ENCODE measurements at places on chromosomes 12 and 14.
A peak's percentile ranks its signal among the peaks of the same experiment; 100 is the strongest.

- DNase-seq = no peak
Measured at GRCh38 chr12:44847403-44847802, 28.7 kb downstream of the NELL2 start.

DNA sequence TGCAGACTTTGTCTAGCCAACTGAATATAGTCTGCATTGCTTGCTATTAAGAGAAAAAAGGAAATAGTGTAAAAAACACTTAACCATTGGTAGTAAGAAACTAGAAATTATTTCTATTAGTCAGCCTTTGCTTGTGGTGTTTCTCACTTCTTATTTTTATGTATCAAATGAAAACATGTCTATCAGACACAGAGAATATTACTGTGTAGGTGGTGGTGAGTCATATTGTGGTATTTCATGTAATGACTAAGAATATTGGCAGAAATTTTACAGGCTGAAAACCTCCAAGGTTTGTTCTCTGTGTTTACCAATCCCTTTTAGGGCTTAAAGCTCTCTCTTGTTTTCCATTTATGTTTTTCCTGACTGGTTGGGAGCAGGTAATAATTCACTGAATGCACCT is 87.2 kb downstream of the DAAM1 start:
- DNase-seq = no peak

DNA sequence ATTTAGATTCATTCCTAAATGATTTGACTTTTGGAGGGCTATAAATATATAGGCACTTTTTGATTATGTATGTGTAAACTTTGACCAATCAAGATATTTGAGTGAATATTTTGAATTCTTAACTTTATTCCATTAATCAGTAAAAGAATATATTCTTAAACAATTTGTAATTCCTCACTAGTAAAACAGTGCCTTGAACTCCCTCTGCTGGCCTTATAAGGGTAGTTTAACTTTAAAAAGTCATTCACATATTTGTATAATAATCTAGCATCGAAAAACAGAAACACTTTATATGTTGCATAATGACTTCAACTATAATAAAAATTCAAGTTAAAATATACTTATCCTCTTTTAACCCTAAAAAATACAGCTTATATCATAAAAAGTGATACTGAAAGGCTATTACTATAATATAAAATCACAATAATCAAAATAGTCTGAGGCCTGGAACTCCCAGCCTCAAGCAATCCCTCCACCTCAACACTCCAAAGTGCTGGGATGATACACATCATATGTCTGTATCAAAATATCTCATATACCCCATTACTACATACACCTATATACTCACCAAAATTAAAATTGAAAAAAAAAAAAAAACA is 31.2 kb downstream of the CCDC59 start:
- DNase-seq = no peak

DNA sequence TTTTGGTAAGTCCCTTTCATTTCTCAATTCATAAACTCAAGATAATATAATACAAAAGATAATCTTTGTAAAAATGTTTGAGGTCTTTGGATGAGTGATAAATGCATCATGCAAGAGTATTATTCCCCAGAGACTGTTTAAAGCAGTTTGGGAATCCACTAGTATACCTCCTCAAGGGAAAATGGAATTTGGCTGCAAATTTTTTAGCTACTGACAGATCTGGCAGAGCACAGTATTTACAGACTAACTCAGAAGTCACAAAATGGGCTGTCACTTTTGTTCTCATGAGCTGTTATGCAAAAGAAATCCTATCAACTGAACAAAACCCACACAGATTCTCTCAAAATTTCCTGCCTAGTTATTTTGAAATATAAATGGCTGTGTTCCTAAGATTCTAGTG is 9.9 kb downstream of the SPIC start:
- DNase-seq = no peak

DNA sequence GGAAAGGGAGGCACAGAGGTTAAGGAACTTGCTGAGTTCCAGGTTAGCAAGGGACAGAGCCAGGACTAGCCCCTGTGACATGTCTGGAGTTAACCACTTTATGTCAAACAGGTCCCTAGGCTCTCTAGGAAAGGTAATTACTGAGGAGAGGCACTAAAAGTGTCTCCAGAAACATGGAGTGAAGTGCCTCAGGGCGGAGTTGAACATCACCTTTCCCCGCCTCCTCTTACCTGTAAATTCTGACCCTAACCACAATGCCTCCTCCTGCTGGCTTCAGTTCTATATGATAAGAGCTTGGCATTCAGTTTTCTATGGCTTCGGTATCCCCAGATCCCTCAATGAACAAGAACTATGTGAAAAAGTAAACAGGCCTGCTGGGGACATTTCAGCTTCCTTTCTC is 18.1 kb downstream of the RPH3A start:
- no peak for DNase-seq

DNA sequence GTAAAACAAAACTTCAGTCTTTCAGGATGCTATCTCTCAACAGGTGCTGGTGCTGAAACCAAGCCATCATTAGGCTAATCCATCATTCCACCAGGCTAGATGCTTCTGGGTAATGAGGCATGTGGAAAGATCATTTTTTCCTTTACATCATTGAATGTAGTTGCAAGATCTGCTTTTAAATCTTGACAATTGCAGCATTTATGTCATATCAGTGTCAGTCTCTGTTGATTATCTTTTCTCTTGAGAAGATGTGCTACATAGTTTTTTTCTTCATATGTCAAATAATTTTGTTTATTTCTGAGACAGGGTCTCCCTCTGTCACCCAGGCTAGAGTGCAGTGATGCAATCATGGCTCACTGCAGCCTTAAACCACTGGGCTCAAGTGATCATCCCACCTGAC is 16.2 kb upstream of the EXD2 start:
- no peak for DNase-seq

GRCh38 chr12:93990832-93991803 is 157.3 kb upstream of the PLXNC1 start:
- no peak for DNase-seq

GRCh38 chr14:64983439-64984310 is 3.0 kb upstream of the FNTB start:
- no peak for DNase-seq

DNA sequence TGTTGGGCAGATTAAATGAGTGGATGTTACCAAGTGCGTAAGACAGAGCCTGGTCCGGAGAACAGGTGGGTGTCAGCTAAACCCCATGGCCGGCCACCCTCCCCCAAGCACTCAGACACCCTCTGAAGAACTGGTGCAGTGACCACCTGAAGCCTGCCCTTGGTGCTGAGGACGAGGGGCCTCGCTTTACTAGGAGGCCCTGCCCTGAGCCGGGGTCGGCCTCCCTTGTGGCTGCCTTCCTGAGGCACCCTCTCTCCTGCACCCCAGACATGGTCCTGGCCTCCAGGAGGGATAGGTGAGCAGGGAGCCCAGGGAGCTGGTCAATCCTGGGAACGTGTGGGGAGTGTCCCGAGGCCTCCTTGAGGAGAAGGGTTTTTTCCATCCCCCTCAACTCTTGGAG is 4.9 kb upstream of the KIF26A start:
- DNase-seq = no peak

GRCh38 chr14:100675699-100676684 is 50.7 kb upstream of the DLK1 start:
- DNase-seq = no peak

GRCh38 chr12:109926016-109926415 is 25.9 kb downstream of the TCHP start:
- DNase-seq = no peak

DNA sequence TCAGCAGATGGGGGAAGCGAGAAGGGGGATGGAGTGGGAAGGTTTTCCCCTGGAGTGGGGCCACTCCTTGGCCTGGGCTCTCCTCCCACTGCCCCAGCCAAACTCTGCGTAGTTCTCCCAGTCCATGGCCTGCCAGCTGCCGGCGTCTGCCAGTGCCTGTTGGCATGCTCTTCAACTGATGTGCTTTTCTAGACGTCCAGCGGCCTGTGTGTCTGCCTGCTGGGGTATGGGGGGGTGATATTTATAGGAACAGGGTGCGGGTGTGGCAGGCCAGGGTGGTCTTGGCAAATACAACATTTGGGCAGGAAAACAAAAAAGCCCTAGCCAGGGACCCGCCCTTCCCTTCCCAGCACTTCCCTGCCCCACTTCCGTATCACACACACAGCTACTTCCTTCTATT is 786.3 kb upstream of the NOVA1 start:
- DNase-seq = no peak

DNA sequence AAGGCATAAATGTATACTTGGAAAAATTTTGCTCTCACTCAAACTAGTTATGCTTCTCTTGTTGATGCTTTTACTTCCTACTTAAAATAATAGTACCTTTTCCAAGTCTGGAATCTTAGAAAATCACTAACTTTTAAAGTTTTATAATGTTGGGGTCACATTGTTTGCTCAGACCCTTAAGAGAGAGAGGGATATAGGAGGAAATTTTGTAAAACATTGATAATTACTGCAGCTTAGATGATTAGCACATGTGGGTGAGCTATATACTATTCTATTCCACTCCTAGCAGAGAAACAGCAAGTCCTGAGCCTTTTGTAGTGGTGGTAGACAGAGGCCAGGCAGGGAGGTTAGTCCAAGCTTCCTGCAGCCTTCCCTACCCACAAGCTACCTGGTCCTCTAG is 13.4 kb downstream of the EID3 start:
- DNase-seq = no peak

GRCh38 chr14:95226801-95227200 is 69.5 kb upstream of the DICER1 start:
- no peak for DNase-seq

DNA sequence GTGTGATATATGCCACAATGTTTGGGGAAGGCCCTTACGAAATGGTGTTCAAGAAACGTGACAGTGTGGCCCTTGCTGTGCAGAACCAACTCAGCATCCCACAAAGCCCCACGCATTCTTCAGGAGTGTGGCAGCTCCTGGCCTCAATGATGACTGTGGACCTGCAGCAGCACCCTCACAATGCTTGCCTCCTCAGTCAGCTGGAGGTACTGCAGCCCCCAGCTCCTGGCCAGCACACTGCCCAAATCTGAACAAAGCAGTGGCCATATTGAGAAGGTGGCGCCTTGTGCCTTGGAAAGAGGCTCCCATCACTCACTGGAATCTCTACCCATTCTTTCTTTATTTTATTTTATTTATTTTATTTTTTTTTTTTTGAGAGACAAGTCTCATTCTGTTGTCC is 10.4 kb downstream of the POLE2 start:
- no peak for DNase-seq

GRCh38 chr14:102746634-102747438 is 30.4 kb upstream of the TRAF3 start:
- no peak for DNase-seq

DNA sequence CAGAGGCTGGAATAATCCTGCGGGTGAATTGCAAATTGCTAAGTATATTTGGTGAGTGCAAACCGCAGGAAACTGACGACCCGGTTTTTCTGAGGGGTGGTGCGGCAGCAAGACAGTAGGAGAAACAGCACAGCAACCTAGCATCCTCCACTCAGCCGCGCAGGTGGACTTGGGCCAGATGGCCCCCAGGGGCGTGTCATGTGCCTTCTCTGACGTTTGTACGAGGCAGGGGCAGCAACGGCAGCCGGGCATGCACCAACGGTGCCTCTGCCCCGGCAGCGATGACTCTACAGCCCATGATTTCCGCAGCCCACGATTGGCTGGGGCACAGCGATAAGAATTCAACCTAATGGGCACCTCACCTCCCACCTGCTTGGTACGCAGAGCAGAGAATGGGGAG is 11.1 kb upstream of the CLEC2A start:
- peak; percentile 10 for DNase-seq

DNA sequence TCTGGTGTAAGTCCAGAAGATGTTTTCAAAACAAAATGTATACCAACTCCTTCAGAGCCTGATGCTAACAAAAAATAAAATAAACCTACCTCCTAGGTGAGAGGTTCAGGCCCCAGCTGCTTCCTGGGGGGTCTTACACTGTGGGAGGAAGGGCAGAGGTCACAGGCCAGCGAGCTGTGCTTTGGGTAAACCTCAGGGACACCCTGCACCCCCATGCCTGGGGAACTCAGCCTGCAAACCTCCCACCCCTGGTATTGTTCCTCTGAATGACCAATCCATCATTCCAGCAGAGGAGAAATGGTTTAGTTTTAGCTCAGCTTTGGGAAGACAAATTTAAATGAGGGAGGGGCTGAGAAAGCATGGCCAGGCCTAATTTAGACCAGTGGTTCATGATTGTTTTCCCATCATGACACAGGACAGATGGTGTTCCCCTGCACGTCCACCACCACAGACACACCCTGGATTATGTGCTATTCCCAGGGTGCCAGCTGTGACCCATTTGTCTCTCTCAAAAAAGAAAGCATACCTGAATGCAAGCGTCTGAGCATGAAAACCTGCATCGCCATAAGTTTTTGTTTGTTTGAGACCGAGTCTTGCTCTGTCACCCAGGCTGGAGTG is 14.5 kb upstream of the TFCP2 start:
- no peak for DNase-seq

GRCh38 chr14:28742171-28742846 is 24.3 kb upstream of the FOXG1 start:
- no peak for DNase-seq

GRCh38 chr14:91770185-91770584 is 38.3 kb upstream of the CATSPERB start:
- no peak for DNase-seq

DNA sequence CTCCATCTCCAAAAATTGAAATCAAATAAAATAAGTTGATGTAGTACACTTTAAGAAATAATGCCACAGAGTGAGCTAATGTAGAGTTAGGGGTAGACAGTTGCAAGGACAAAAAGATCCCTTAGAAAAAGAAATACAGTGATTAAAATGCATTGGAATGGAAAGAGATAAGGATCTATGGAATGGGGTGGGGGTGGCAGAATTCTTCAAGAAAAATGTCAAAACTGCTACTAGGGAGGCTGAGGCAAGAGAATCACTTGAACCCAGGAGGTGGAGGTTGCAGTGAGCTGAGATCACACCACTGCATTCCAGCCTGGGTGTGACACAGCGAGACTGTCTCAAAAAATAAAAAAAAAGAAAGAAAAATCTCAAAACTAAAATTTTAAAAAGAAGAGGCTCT is 6.5 kb downstream of the OLR1 start:
- no peak for DNase-seq

GRCh38 chr14:65287264-65288131 is 125.0 kb upstream of the FUT8 start:
- DNase-seq = no peak

- no peak for DNase-seq
Measured at GRCh38 chr12:79993106-79993862, 58.4 kb upstream of the PPP1R12A start.

DNA sequence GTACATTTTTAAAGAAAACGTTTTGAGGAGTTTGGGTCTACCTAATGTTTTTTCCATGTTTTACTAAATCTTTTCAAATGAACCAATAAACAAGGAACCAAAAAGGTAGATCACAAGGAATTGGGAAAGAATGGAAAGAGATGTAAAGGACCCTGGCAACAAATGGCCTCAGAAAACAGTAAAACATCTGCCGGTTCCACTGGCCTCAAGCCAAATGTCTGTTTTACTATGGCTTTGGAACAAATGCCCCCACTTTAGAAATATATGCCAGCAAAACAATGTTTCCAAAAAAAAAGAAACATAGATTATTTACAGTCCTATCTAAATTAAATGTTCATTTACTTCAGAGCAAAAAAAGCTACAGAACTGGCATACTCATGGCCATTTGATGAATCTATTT is 3.0 kb downstream of the TRMT5 start:
- DNase-seq = no peak

GRCh38 chr12:96143392-96143791 is 50.8 kb upstream of the ELK3 start:
- DNase-seq = no peak

GRCh38 chr14:63046339-63047268 is 1.3 kb upstream of the KCNH5 start:
- DNase-seq = no peak

All from T-helper 17 cell (primary cell).